CD4-positive, alpha-beta T cell treated with Interleukin-4 for 1 hour (primary cell): ENCODE measurements at places on chromosomes 16 and 17.

DNA sequence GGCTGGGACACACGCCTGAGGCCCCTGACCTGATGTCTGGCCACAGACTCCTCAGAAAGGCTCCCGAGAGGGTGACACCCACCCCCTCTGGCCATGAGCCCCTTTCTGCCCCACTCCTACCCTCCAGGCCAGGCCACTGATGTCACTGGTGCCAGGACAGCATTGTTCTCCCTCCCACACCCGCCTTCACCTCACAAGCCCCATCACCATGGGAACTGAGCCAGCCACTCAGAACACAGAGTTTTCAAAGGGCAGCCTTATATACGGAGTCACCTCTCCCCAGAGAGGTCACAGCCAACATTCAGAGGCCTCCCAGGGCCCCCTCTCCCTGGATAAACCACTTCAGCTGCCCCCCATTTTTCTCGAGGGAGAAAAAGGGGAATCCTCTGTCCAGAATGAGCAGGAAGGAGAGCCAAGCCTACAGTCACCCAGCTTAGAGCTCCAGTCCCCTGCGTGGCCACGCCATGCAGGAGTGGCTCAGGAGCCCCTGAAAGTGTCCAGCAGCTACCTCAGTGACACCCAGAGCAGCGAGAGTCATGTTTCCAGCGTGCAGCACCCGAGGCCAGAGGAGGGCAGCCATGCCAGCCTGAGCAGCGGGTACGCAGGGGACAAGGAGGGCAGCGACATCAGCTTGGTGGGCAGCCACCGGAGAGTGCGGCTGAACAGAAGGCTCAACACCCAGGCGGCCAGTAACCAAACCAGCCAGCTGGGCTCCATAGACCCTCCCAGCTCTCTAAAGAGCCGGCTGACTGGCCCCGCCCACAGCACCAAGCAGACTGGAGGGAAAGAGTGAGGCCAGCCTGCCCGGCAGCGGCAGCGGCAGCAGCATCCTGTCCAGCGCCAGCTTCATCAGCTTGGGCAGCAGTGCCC lies at the start of gene C16orf82:
Gene C16orf82 (plus strand): TSS at position 260 of the 870 bp plus-strand sequence.
- DNase-seq, result no peak

- DNase-seq, result no peak
Observed at GRCh38 chr17:76635039-76635438, 8.5 kb downstream of the ST6GALNAC1 start.

- no peak for DNase-seq
Observed at GRCh38 chr16:76276745-76277438, at the start of gene CNTNAP4. Gene CNTNAP4 (plus strand): TSS chr16:76277401. CDS start chr16:76277663, 262 bp downstream.

DNA sequence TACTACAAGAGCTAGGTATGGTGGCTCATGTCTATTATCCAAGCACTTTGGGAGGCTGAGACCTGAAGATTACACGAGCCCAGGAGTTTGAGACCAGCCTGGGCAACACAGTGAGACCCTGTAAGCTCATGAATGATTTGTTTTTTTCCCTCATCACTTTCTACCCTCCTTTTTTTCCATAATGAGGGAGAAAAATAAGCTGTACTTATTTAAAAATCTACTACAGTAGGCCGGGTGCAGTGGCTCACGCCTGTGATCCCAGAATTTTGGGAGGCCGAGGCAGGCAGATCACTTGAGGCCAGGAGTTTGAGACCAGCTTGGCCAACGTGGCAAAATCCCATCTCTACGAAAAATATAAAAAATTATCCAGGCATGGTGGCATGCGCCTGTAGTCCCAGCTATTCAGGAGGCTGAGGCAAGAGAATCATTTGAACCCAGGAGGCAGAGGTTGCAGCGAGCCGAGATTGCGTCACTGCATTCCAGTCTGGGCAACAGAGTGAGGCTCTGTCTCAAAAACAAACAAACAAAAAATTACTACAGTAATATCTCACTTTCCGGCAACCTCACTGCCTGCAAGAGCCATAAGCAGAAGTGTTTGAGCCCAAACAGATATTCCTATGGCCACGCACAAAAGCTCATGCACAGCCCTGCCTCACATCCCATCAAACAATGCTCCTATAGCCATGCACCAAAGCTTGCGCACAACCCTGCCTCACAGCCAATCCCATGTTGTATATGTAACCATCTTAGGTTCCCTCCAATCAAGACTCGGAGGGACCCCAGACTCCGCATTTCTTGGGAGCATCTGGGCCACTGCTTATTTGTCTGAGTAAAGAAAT lies 37.4 kb downstream of the TK2 start:
- no peak for DNase-seq

DNA sequence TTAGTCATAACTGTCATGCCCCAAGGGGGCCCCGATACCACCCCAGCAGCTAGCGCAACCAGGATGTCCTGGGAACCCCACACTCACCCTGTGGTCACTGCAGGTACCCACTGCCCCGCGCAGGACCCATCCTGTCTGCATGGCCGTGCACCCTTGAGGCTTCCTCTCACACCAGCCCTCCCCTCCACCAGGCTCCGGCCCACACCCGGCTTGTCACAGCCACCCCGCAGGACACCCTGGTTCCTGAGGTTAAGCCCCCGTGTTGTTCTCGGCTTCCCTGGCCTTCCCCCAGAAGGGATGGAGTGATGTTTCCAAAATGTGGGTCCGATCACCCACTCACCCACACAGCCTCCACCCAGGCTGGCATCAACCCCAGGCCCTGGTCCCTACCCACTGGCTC lies 7.5 kb downstream of the DNASE1L2 start:
- no peak for DNase-seq

DNA sequence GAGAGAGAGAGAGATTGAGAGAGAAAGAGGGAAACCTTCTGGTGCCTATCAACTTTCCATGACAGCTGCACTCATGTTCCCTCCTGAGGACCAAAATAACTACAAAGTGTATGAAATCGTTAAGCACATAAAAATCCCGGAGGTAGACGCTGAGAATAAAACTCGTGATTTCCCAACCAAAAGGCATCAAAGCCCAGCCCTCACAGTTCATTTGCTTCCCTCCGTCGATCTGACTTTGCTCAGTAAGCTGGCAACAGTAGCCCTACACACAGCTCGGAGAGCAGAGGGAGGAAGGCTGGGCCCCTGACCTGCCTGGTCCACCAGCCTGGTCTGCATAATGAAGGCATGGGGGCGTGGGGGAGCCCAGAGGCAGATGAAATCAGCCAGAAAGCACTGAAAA lies 273.9 kb upstream of the ZFHX3 start:
- DNase-seq, result no peak

- no peak for DNase-seq
Observed at GRCh38 chr17:36829676-36830075, 107.6 kb upstream of the LHX1 start.

DNA sequence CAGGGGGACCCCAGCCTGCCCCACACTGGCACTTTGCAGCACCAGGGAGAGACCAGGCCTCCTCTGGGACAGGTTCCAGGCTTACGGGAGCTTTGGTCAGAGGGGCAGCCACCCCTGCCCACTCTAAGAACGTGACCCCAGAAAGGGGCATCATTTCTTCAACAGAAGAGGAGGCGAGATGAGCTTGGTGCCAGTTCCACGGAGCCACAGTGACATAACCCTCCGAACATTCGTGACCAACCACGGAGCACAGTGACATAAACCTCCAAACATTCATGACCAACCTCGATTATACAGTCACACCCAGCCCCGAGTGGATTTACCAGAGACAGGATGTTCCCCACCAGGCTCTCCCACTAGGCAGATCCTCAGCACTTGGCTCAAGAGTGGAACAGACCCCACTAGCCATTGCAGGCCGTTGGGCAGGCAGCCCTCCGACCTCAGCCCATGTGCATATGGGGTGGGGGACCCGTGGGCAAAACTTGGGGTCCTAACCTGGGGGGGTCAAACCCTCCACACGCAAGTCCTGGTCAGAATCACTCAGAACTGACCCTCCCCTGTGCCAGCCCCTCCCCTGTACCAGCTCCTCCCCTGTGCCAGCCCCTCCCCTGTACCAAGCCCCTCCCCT lies 112.9 kb downstream of the METRNL start:
- no peak for DNase-seq

GRCh38 chr16:80065541-80065940 lies 465.0 kb upstream of the MAF start:
- DNase-seq, result no peak

DNA sequence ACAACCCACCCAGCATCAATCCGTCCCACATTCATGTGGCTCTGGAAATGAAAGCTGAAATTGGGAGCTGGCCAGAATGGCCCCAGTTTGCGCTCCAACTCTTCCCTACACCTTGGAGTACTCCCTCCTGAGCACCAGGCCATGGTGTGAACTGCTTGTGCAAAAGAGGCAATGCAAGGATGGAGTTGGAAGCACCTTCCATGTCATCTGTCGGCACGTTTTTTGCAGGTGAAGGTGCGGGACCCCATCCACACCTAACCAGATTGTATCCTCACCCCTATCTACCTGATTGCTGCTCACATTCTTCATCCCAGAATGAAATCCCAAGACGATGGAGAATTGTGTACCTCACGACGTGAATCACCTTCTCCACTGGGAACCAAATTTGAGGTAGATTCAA lies 136.6 kb upstream of the WSB1 start:
- no peak for DNase-seq

DNA sequence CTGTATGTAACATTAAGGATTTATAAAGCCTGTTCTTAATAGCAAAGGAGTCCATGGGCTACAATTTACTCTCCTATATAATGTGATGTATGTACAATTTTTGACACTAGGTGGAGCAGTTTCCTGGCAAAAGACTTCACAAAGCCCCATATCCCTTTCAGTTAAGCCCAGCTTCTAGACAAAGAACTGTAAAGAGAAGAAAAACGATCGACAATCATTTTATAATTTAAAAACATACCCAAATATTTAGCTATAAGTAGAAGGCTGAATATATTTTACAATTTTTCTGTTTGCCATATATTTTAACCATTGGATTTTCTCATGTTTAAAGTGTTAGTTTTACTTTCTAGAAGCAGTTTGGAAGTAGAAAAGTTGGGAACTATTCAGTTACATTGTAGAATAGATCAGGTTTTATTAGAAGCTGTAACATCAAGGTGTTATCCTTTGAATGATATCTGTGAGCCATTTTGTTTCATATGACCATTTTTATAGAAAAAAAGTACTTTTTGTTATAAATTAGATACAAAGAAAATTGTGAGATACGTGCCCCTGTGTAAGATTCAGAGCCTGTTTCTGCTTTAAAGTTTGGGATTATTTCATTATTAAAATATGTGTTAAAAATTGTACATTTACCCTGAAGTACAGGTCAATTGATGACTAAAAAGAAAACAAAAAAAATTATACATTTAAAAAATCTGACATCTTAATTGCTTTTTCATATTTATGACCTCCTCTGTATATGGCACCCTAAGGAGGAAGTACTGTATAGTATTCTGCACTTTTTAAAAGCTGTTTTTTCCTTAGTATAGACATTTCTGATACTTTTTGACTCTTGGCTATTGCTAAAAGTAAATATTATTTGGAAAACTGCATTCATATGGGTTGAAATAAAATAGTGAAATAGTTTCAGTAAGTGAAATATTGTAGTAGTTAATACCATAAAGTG lies 46.3 kb downstream of the VMP1 start:
- DNase-seq, result peak; percentile 89

DNA sequence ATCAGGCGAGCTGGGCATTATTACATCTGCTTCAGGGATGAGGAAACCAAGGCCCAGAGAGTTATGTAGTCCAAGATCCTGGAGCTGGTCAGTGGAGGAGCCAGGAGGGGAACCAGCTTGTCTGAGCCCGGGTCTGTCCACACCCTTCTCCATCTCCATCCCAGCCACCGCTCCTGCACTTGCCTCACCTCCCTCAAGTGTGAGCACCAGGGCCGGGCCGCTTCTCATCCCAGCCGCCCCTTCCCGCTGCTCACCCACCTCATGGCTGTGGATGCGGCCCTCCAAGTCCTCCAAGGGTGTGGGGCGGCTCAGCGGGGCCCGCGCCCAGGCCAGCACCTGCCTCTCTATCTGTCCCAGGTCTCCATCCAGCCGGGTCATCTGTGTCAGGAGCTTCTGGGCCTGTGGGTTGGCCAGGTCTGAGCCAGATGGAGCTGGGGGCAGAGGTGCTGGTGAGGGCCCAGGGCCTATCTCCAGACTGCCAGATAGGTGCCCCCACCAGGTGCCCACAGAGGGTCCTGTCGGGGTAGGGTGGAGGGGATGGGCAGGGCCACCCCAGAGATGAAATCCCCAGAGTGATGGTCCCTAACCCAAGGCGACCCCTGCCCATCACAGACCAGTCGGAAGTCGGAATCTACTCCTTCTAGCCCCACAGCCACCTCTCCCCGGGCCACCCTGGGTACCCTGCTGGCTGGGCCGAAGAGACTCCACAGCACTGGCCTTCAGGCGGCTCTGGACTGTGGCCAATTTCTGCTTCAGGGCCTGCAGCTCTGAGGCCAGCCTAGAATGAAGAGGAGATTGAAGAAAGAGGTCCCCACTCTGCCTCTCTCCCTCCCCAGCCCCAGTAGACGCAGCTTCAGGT lies 9.4 kb downstream of the EVPL start:
- DNase-seq, result no peak

DNA sequence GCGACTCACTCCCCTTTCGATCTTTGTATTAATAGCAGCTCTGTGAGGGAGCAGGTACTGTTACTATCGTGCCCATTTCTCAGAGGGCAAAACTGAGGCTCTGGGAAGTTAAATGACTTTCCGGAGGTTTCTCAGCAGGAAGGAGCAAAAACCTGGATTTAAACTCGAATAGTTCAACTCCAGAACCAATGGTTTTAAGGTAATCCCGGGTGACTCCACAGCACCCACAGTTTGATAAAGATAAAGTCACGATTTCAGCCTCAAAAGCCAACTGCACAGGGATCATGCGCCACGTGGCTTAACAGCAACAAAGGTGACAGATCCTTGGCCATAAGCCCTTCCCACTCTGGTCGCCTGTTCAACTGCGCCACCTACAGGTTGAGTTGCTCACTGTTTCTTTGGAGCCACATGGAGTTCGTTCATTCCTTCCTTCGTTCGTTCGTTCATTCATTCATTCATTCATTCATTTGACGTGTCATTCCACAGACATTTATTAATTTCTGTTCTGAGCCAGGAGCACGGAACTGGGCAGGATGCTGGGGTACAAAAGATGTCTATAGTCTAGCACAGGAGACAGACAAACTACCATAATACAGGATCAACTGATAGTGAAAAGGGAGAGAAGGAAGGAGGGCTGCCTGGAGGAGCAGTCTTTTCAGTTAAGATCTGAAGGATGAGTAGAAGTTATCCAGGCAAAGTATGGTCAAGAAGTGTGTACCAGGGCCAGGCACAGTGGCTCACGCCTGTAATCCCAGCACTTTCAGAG lies 134.8 kb downstream of the HS3ST2 start:
- DNase-seq, result peak; percentile 27

- peak; percentile 68 for DNase-seq
Observed at GRCh38 chr17:75535119-75535537, 9.6 kb downstream of the LLGL2 start.
